ENCODE measurements at places on chromosomes 5 and 9.

DNA sequence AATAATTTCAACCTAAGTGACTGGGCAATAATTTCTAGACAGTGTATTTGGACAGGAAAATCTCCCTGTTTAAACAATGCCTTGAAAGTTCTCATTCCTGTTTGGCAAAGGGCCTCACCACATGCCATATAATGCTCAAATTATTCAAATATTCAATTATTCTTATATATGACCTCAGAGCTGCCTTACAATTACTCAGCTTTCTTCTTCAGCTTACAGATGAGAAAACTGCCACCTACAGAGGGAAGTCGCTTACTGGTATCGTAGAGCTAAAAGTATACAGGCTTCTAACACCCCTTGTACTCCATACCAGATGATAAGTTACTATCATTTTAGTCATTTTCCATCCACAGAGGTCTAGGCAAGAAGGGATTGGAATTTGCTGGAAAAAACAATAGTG lies 830.3 kb downstream of the BRINP1 start:
- no peak for DNase-seq

- DNase-seq, result no peak
These were observed 7.2 kb upstream of the SLC31A2 start for GRCh38 chr9:113143432-113144227.

- no peak for DNase-seq
These were observed 41.5 kb downstream of the PIP5K1B start for GRCh38 chr9:68746525-68746924.

GRCh38 chr5:154896562-154897165 lies 38.2 kb downstream of the CNOT8 start:
- no peak for DNase-seq

- DNase-seq, result no peak
These were observed 33.4 kb downstream of the DDX4 start for GRCh38 chr5:55771175-55771655.

DNA sequence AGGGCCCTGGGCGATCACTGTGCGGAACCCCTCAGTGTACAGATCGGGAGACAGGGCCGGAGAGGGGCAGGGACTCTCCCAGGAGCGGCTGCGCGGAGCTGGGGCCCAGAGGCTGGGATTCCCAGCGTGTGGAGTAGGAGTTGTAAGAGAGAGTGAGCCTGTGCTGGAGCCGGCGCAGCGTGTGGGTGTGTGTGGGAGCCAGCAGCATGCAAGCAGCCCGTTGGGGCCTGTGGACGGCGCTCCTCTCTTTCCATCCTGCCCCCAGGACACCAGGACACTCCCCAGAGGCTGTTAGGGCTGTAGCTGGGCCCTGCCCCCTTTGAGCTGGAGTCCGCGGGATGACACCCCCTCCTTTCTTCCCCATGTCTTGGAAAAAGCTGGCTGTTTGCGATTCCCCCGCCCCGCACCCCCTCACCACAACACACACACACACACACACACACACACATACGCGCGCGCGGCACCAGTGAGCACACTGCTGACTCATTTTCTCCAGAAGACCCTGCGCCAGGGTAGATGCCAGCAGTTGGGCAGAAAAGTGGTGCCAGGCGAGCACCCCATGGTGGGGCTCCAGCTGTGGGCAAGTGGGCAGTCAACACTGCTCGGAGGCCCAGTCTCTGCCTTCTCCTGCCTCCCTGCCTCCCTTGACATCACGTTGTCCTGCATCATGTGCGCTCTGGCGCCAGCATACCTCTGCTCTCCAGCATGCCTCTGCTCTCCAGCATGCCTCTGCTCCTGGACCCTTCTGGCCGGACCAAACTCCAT lies 1.5 kb downstream of the COL27A1 start:
- DNase-seq, result peak; percentile 90

DNA sequence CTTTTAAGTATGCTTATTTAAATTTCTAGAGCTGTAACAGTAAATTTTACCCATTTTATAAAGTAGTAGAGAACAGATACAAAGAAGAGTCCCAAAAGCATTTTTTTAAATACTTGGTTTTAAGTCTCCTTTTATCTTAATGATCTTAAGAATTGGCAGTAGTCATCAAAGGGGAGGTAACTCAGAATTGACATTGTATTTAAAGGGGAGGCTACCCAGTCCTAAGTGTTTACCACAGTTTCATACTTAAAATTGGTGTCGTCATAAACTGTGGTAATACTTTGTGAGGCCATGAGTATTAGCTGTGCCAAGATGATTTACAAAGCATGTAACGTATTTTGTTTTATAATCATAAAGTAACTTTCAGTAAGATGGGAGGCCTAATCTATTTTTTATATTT lies 14.8 kb downstream of the SLC25A46 start:
- DNase-seq, result no peak

DNA sequence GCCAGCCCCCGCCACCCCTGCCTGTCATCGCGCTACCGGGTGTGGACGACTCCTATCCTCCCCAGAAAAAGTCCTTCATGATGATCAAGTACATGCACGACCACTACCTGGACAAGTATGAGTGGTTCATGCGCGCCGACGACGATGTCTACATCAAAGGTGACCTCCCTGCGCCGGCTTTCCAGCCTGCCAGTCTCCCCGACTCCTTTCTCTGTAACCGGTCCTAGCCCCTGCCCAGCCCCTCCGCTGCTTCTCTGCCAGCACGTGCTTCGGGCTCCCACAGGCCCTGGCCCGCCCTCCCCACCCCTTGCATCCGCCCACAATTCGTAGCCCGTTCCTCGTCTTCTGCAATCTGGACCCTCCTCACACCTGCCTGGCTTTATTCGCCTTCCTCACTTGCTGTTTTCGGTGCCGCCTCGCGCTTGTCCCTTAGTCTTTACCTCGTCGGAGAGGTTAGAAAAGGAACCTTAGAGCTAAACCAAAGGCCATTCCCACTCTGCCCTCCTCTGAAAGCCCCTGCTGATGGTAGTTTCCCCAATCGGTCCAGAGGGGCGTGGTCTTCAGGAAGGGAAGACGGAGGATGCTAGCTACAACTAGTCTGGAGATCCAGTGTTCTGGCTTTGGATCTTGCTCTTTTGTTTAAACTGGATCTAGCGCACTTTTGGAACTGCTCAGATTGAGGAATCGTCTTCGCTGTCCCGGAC lies 1.4 kb downstream of the CHSY3 start:
- DNase-seq, result peak; percentile 28

GRCh38 chr5:52920929-52921328 lies 68.2 kb upstream of the ITGA2 start:
- DNase-seq, result peak; percentile 46

GRCh38 chr9:19995619-19996018 lies 206.8 kb upstream of the SLC24A2 start:
- no peak for DNase-seq

DNA sequence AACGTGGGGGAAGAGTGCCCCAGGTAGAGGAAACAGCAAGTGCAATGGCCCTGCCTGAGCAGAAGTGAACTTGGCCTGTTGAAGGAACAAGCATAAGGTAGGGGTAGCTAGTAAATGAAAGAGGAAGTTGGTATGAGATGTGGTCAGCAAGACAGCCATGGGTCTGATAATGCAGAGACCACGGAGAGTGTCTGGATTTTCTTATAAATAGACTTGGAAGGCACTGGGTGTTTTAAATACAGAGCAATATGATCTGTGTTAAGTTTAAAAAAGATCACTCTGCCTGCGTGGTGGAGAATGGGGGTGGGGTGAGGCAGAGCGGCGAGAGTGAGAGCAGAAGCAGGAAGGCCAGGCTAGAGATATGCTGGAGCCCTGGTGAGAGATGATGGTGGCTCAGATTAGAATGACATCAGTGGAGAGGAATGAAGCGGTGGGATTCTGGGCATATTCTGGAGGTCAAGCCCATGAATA lies 4.2 kb downstream of the ADAM19 start:
- DNase-seq, result peak; percentile 92

DNA sequence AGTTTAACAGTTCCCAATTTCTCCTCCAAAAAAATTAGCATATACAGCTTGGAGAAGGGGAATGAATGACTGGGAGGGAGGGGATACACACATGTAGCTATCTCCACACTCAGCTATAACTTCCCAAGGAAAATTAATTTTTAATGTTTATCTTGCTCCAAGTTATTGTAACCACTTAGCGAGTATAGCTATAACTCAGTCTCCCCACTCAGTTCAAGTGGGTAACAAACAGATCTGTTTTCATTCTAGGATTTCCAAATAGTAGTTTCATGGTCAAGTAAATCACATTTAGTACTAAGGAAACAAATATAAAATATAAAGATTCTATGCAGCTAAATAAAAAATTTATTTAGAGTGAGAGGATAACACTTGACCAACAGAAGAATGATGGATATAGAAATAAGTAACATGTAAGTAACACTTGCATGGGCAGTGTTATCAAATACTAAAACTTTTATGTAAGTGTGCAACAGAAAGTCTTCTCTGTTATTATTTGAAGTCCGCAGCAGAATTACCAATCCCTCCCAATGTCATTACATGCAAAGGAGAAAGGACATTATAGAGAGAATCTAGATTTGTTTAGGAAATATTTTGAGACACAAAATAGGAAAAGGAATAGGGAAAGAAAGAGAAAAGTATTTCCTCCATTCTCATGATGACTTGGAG lies 10.2 kb upstream of the NFIB start:
- no peak for DNase-seq

- peak; percentile 56 for DNase-seq
These were observed 96.8 kb downstream of the RAPGEF6 start for GRCh38 chr5:131538177-131538593.

- no peak for DNase-seq
These were observed 236.9 kb upstream of the NFIL3 start for GRCh38 chr9:91660521-91660920.

GRCh38 chr5:88956416-88956815 lies 73.4 kb upstream of the MEF2C start:
- peak; percentile 11 for DNase-seq

GRCh38 chr5:32836176-32836575 lies 125.1 kb downstream of the NPR3 start:
- DNase-seq, result peak; percentile 23

GRCh38 chr9:100473276-100474081 lies 530 bp downstream of the TMEFF1 start:
- DNase-seq, result peak; percentile 38

- no peak for DNase-seq
These were observed 24.1 kb downstream of the SARDH start for GRCh38 chr9:133713960-133714495.

DNA sequence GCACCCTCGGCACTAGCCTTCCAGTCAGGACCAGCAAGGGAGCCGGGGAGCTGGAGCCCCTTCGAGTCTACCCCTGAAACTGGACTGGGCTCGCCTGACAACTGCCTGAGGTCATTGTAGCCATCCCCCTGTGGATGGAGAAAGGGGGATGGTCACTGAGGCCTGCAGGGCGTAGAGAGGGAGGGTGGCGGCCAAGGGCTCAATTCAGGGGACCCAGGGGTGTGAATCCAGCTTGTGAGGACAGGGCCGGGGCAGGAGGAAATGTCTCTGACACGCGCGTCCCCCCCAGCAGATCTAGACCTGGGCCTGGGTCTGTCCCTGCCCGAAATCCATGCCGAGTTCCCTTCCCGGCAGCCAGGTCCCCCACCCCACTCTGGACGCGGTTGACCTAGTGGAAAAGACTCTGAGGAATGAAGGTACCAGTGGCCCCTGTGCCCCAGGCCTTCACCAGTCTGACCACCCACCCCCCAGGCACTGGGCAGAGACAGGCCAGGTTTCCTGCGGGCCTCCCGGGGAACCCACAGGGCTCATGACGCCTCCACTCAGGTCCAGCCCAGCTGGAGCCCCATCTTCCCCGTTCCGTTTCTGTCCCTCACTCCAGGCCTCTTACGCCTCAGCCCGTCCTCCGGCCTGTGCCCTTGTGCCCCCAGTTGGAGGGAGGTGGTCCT lies 805 bp downstream of the SLC34A3 start:
- DNase-seq, result no peak

- DNase-seq, result no peak
These were observed 714.9 kb upstream of the MEF2C start for GRCh38 chr5:89597878-89598277.

- no peak for DNase-seq
These were observed 19.7 kb upstream of the CSF1R start for GRCh38 chr5:150105928-150106615.

DNA sequence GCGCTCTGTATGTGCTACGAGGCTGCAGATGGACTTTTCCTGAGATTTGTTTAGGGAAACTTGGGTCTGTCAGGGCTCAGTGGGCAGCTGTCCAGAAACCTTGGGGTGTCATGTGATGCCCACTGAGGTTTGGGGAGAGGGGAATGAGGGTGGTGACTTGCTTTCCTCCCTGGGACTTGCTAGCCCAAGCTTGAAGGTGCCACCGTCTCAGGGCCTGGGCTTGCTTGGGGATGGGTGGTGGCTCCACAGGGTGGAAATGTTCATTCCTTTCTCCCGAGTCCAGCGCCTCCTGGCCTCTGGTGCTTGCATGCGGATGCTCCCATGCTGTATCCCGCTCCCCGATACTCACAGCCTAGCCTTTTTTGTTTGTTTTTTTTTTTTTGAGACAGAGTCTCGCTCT lies 33.3 kb downstream of the ZNF618 start:
- DNase-seq, result no peak

DNA sequence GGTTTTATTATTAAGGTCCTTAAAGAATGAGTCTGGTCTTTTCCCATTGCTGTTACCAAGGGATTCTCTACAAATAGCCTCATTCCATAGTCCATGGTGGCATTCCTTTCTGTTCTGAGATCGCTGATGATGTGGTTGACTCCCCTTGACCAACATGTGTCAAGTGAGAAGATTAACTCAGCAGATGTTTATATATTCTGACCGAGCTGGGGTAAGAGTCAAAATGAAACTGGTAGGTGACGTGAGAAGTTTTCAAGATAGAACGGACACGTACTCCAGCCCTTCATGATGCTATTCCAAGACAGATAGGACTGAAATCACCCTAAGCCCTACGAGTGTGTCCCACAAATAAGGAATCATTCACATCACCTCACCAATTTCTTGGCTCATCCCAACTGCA lies 155.5 kb upstream of the WWC1 start:
- DNase-seq, result no peak

GRCh38 chr5:131928957-131929356 lies 16.5 kb downstream of the MEIKIN start:
- DNase-seq, result no peak

- DNase-seq, result no peak
These were observed 582.6 kb downstream of the CETN3 start for GRCh38 chr5:89826938-89827337.

DNA sequence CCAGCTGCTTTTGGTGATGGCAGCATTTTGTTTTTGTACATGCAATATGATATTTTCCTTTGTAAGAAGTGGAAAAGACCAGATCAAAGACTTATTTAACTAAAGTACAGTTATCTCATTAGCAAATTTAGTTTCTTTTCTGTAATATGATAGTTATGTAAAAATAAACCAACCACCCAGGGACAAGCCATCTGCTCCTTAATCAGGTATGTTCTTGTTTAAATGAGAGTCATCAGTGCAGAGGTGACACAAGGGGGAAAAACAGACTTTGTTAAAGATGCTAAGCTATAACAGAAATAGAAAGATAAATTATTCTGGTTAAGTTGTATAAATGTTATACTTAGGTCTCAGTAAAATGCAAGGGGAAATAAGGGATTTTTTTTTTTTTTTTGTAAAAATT lies 805.7 kb upstream of the SEMA6A start:
- DNase-seq, result no peak

- DNase-seq, result no peak
These were observed 339.0 kb upstream of the KIF2A start for GRCh38 chr5:61966997-61967396.

- DNase-seq, result no peak
These were observed 104.3 kb upstream of the ARRDC3 start for GRCh38 chr5:91487420-91487819.

Data from fibroblast of skin of scalp (primary cell).